HT-29 (cell line): ENCODE measurements at places on chromosomes 1 and 21.

DNA sequence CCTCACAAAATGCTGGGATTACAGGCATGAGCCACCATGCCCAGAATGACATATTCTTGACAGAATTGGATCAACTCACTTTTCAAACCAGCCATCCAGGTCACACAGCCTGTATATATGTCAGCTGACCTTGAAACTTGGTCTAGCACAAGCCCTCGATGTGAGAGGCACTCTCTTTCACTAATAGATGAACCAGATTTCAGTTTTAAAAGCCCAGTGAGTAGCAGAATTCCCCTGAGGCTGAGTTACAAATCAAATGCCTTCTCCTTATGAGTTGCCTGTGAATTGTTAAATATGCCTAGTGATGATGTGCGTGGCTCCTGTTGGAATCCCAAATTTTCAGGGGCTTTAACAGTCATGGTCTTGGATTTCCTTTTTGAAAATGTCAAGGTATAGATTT is 88.7 kb downstream of the CD247 start:
- no peak for DNase-seq

DNA sequence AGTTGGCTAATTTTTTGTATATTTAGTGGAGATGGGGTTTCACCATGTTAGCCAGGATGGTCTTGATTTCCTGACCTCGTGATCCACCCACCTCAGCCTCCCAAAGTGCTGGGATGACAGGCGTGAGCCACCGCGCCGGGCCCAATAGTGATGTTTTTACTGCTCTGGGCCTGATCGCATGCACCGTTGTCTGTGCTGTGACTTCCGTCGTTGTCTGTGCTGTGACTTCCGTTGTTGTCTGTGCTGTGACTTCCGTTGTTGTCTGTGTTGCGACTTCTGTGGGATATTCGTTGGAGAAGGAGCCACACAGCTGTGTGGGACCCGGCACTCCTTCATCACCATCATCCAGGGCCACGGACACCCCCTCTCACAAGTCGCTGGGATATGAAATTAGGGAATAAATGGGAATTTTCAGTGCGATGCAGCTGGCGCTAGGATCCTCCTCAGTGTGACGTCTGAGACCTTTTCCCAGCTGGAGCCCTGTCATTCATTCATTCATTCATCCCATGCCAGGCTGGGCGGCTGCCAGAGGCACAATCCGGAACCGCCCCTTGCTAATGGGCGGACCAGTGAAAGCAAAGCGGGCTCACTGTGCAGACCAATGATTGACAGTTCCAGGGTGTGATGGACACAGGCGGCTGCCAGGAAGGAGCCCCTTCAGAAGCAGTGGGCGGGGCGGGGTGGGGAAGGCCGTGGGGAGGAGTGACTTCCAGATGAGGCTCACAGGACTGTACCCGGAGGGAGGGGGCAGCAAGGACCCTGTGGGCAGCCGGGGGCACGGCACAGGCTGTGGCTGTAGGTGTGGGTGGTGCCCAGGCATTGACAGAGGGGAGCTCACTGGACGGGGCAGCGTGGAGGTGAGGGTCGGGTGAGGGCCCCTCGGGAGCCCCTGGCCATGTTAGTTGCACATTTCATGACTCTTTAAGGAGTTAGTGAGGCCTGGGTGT is 48.9 kb downstream of the PRKCZ start:
- DNase-seq: no peak

DNA sequence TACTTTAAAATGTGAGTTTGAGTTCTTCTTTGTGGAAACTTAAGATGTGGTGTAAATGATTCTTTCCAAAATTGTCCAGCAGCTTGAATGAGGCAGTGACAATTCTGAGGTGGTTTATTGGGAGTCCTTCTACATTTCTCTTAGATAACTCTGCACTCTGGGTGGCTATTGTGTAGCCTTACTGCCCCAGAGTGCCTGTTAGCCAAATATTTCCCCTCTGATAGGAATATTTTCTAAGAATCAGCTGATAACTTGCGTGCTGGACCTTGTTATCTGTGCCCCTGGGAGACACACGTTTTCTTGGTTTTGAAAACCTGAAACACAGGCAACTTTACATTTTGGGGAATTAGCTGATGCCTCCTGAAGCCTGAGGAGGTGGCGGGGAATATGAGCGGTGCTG is 91.6 kb downstream of the CD247 start:
- DNase-seq: no peak

- DNase-seq: no peak
Measured at GRCh38 chr1:110340207-110340468, 961 bp downstream of the RBM15 start.

DNA sequence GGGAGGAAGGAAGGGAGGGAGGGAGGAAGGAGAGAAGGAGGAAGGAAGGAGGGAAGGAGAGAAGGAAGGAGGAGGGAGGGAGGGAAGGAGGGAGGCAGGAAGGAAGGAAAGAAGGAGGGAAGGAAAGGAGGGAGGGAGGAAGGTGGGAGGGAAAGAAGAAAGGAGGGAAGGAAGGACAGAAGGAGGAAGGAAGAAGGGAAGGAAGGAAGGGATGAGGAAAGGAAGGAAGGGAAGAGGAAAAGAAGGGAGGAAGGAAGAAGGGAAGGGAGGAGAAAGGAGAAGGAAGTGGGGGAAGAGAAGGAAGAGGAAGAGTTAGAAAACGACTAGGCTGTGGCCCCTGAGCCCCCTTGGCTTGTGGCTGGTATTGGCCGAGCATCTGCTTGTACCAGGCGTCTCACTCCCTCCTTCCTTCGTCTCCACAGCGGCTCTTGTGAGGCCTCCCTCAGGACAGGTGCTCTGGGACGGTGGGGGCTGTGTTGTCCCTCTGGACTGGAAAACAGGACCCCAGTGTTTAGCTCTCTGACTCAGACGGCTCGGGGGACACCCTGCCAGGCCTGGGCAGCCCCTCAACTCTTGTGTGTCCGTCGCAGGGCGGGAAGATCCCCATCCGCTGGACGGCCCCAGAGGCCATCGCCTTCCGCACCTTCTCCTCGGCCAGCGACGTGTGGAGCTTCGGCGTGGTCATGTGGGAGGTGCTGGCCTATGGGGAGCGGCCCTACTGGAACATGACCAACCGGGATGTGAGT is 36.2 kb upstream of the C1QA start:
- DNase-seq: peak; percentile 55

- DNase-seq: peak; percentile 40
Measured at GRCh38 chr1:67429011-67429527, 1.1 kb downstream of the SERBP1 start.

- no peak for DNase-seq
Measured at GRCh38 chr1:117732956-117733355, 127.1 kb downstream of the TENT5C start.

- DNase-seq: no peak
Measured at GRCh38 chr1:4089421-4090175, 189.5 kb upstream of the C1orf174 start.

DNA sequence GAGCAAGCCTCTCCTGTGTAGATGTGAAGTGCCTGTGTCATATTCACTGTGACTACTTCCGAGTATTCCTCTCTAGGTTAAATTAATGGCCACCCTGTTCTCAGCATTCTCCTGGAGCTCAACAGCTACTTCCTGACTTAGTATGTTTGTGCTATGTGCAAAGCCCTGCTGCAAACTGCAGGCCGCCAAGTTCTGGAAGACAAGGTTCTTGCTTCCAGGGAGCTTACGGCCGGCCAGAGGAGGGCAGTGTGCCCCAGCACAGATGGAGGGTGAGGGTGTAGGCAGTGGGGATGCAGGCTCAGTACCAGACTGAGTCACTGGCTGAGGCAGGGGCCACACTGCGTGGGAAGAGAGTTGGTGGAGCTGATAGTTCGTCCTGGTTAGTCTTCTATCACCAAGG is 43.2 kb downstream of the ELK4 start:
- DNase-seq: peak; percentile 36

DNA sequence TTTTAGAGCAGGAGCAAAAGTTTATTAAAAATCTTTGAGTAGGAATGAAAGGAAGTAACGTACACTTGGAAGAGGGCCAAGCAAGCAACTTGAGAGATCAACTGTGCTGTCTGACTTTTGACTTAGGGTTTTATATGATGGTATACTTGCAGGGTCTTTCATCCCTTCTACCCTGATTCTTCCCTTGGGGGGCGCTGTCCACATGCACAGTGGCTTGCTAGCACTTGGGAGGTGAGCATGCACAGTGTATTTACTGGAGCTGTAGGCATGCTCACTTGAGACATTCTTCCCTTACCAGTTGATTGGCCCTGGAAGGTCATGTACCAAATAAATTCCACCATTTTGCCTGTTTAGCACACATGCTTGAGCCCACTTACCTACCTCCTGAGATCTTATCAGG is 1001.3 kb upstream of the ADGRL2 start:
- DNase-seq: no peak

DNA sequence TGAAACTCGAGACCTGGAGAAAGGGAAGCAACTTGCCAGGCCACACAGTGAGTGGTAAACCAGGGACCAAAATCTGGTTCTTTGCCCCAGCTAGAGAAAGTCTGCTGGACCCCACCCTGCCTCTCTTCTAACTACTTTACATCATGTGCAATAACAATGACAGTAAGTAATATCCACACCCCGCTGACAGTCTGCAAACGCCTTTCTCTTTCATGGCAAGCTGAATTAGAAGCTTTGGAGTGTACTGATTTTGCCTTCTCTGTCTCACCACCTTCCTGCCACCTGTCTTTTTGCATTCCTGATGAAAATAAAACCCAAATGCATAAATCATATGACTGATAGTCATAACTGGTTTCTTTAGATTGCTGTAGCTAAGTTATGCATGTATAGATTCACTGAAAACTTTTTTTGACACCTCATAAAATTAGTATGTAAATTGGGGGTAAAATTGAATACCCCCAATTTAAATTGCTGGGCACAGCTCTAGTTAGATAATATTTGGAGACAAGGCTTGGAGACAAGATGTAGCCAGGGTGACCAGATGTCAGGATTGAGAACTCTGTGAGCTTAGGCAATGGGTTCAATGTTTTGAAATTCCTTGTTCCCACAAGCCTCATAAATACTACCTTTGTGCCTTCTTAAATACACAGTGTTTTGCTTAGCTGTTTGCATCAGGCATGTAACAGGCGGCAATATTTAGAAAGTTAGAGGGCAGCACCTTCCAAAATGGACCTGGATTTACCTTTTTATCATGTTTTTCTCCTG is 73.5 kb downstream of the ST6GALNAC5 start:
- DNase-seq: no peak

DNA sequence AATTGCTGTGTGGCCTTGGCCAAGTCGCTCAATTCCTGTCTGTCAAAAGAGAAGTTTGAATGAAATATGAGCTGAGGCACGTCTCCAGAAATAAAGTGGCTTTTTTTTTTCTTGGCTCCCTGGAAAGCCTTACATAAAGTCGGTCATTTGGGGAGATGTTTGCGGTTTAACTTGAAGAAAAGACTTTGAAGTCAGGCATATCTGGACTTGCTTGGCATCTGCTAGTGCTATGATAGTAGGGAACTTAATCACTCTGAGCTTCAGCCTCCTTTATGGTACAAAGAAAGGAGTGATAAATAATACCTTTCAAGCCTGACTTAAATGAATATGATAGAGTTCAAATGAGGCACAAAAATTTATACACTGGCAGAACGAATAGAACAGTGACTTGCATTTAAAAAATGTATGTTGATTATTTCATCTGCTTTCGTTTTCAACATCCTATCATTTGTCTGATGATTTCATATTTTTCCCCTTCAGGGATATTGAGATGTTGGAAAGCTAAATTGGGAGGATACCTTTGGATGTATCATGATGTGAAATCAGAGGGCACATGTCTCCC is 60.2 kb downstream of the FASLG start:
- DNase-seq: no peak
